ENCODE measurements at places on chromosomes 5 and 9.

GRCh38 chr9:92406477-92406876 lies 2.1 kb upstream of the OGN start:
- no peak for DNase-seq

- no peak for DNase-seq
These were observed 840.4 kb downstream of the MAT2B start for GRCh38 chr5:164345853-164346252.

DNA sequence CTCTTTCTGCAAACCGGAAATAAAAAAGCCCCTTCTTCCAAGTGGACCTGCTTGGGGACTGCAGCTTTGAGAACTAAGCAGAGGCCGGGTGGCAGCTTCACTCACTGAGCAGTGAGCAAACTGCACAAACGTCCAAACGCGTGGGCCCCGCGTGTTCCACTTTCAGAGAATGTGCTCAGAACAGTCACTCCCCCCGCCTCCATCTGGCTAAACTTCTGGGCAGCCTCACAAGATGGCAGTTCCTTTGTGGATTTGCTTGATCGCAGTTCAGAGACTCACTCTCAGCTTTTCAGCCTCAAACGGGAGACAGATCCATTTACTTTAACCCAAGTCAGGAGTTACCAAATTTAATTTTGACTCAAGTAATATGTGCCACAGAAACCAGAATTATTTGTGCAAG lies 216.6 kb downstream of the TLE1 start:
- DNase-seq = no peak

GRCh38 chr9:136532799-136533774 lies 12.8 kb downstream of the NOTCH1 start:
- peak; percentile 58 for DNase-seq

DNA sequence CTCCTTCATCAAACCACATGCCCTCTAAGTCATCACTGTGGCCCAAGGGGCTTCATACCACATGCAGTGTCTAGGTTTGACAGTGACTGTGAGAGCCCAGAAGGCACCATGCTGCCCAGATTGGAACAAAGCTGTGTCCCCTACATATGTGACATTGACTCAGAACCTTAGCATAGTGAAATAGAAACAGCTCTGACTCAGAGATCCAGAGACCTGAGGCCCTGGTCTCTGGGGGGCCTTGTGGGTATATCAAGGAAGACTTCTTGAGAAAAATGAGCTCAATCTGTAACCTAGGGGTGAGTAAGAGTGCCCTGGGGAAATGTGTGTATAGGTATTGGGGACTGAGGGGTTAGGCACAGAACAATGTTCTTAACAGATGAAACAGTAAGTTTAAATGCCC lies 7.1 kb upstream of the ENTREP1 start:
- DNase-seq = peak; percentile 21

DNA sequence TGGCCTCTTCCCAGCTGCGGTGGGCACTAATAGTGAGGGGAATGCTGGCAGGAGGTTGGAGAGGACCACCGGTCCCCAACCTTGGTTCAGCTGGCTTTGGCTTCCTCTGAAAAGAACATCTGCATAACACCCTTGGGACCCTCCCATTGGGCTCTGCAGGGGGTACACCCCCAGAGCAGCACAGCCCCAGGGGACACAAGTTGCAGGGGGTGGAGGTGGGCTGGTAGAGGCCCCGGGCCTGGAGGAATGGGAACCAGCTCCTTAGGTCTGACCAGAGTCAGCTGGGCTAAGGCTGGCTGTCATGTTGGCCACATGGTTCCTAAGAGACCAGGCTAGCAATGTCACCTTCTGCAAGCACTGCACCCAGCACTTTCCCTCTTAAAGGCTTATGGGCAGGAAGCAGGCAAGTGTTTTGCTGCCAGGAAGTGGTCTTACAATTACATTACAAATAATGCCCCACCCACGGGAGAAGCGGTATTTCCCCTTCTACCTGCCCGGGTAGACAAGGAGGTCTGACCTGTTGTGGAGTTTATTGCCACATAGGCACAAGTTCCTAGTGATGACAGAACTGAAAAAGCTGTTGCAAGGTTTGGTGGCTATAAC lies 18.1 kb downstream of the GCNT4 start:
- no peak for DNase-seq

GRCh38 chr9:82404196-82404870 lies 415.8 kb downstream of the SPATA31D1 start:
- DNase-seq = no peak

DNA sequence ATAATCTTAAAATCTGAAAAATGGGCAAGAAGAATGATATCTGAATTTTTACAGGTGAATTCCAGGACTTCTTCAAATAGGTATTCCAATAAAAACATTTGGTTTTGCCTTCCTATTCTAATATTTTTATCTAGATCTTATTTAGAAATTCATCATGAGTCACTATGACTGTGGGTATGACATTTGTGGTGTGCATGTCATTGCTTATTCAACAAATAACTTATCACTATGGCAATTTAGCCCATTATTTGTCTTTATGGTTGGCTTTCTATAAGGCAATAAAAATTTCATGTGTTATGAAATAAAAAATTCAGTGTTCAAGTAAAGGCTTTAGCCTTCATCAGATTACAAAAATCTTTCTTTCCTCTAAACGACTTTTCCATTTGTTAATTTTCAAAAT lies 1139.6 kb upstream of the NUDT12 start:
- no peak for DNase-seq

- no peak for DNase-seq
These were observed 884 bp upstream of the EGFLAM start for GRCh38 chr5:38257308-38258041.

DNA sequence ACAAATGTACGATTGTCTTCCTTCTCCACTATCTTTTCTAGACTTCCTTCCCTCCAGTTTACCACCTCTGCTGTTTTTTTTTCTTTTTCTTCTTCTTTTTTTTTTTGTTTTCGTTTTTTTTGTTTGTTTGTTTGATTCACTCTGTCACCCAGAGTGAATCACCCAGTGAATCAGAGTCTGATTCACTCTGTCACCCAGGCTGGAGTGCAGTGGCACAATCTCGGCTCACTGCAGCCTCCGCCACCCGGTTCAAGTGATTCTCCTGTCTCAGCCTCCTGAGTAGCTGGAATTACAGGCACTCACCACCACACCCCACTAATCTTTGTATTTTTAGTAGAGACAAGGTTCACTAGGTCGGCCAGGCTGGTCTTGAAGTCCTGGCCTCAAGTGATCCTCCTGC lies 375.7 kb downstream of the NTRK2 start:
- no peak for DNase-seq

GRCh38 chr9:129323999-129324553 lies 146.0 kb upstream of the IER5L start:
- no peak for DNase-seq

- no peak for DNase-seq
These were observed 15.3 kb downstream of the NFIB start for GRCh38 chr9:14298601-14299022.

- DNase-seq = no peak
These were observed 39.9 kb upstream of the GRIN3A start for GRCh38 chr9:101778332-101778731.

GRCh38 chr9:83472221-83472665 lies 66.0 kb downstream of the FRMD3 start:
- DNase-seq = no peak

GRCh38 chr5:140862441-140863295 lies 6.1 kb upstream of the PCDHA11 start:
- no peak for DNase-seq

GRCh38 chr9:6900440-6900883 lies 142.7 kb downstream of the KDM4C start:
- DNase-seq = no peak

GRCh38 chr9:112868461-112868860 lies 22.2 kb downstream of the SLC46A2 start:
- DNase-seq = no peak

DNA sequence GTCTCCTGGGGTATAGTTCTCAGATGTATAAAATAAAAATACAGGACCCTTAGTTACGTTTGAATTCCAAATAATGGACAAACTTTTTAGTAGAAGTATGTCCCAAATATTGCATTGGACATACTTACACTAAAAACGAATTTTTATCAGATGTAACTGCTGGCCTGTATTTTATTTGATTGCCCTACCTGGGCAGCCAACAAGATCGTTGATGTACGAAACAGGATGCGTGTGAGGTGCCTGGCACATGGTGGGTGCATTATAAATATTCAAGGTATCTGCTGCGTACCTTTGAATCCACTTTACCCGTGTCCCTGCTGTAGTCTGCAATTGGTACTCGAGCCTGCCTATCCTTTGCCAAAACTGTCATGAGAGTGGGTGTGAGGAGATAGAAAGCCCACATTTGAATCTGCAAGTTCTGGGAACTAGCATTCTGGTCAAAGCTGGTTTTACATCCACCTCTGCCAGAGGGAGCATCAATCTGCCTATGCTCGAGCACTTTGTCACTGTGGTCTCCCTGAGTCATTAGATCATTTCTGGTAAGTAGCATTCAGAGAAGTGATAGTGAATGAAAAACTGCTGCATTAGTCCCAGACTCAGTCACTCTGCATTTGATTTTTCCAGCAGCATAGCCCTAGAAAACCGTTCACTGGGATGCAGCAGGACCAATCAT lies 133.7 kb upstream of the IQGAP2 start:
- no peak for DNase-seq

DNA sequence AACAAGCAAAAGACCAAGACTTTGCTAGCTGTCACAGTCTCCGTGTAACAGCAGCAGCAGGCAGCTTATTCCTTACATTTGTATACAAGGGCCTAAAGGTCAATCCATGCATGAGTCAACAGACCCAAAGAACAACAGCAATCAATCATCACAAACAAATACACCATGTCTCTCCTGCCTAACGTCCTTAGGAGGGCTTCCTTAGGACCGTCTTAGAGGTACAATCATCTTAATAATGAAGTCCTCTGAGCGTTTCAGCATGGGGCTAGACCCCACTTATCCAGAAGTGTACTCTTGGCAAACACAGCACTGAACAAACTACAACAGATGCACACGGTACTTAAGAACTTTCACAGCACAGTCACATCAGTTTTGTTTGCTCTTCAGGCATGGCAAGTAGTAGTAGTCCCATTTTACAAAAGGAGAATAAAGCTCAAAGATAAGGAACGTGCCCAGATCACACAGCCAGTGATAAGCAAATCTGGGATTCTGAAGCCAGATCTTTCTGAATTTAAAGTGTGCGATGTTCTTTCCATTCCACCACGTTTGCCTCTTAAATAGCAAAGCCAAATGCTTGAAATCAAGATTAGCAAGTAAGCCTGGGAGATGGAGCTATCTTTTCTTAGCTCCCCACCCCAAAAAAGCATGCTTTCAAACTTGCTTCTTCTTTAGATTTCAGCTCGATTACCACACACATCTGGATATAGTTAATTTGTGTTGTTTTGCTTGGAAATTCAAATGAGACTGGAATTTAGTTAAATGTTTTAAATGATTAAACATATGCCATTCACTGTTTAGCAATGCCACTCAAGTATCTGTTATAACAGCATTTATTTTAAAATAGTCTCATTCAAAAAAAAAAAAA lies 24.2 kb downstream of the PSMB7 start:
- DNase-seq = no peak

Measured in stimulated activated CD8-positive, alpha-beta memory T cell treated with anti-CD3 and anti-CD28 coated beads, Interleukin-7, amount 100 ng/mL, for 48 hours (primary cell).